ENCODE measurements at places on chromosomes 13 and 19.

- no peak for DNase-seq
Measured at GRCh38 chr13:95023405-95023804, 277.8 kb downstream of the ABCC4 start.

- DNase-seq: no peak
Measured at GRCh38 chr13:44234566-44234965, 139.1 kb upstream of the SERP2 start.

GRCh38 chr13:37385956-37386670, 212.5 kb downstream of the POSTN start:
- DNase-seq: no peak

GRCh38 chr19:47716270-47716937, 3.2 kb downstream of the EHD2 start:
- no peak for DNase-seq

DNA sequence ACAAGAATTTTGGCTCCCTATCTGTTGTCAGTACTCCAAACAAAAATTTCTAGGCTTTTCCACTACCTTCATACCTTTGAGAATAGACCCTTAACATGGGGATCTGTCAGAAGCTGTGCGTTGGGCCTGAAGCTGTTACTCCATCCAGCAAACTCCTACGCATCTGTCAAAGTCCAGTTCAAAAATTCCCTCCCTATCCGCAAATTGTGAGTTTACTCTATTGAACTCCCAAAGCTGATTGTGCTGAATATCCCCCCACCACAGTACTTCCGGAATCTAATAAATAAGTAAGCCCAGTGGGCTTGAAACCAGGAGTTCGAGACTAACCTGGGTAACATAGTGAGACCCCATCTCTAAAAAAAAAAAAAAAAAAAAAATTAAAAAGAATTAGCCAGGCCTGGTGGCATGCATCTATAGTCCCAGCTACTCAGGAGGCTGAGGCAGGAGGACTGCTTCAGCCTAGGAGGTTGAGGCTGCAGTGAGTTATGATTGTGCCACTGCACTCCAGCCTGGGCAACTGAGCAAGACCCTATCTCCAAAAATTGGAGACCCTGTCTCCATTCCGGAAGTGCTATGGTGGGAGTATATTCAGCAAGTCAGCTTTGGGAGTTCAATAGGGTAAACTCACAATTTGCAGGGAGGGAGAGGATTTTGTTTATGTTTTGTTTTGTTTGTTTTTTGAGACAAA, 930 bp upstream of the FBN3 start:
- no peak for DNase-seq

DNA sequence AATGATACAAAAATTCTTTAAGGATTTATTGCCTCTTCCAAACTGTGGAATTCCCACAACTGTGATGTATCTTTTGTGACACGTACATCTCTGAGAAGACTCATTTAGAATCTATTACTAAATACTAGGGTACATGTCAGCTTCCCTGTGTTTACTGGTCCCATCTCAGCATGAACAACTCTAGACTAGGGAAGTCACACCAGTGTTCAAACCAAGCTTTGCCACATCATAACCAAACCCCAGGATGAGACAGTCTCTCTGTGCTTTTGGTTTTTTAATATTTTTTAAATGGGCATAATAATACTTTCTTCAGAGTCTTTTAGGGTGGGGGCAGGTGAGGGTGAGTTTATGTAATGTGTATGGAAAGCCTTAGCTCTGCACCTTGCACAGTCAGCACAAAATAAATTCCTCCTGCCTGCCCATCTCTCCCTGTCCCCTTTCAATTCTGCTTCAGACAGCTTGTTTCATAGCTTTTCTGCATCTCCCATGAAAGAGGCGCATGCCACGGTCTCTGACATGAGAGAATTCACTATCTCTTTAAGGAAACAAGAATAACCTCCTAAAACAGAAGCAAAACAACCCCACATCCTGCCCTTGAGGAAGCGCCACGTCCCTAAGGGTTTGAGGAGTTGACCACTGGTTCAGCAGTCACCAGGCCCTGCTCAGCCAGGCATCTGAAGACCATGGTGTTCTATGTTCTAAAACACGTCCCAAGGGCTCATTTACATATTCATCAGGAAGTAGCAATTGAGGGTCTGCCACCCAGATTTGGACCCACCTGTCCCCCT, 174.5 kb downstream of the USP12 start:
- DNase-seq: no peak

GRCh38 chr19:14686411-14686810, 3.4 kb upstream of the ZNF333 start:
- peak; percentile 27 for DNase-seq

DNA sequence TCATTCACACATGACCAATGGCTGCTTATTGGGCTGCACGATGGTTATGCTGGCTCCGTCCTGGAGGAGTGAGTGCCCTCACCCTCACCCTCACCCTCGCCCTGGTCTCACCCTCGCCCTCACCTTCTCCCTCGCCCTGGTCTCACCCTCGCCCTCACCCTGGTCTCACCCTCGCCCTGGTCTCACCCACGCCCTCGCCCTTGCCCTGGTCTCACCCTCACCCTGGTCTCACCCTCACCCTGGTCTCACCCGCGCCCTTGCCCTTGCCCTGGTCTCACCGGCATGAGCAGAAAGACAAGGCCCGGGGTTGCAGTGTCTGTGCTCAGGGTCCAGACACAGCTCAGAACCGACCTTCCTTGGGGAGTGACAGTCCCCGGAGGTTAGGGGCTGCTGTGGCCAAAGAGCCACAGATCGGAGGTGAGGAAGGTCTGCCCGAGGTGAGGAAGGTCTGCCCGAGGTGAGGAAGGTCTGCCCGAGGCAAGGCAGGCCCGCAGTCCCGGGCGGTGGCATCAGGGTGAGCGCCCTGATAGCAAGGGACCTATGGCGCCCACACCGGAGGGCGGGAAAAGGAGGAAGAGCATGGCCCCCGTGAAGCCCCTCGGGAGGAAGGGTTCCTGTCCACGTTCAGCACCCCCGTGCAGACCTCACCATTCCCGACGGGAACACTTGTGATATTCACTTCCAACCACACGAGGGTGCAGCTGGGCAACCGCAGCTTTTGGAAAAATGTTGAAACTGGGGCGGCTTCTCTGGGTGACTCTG, 65.6 kb downstream of the MCF2L start:
- DNase-seq: no peak

GRCh38 chr13:23777575-23777870, 111.7 kb downstream of the MIPEP start:
- no peak for DNase-seq

DNA sequence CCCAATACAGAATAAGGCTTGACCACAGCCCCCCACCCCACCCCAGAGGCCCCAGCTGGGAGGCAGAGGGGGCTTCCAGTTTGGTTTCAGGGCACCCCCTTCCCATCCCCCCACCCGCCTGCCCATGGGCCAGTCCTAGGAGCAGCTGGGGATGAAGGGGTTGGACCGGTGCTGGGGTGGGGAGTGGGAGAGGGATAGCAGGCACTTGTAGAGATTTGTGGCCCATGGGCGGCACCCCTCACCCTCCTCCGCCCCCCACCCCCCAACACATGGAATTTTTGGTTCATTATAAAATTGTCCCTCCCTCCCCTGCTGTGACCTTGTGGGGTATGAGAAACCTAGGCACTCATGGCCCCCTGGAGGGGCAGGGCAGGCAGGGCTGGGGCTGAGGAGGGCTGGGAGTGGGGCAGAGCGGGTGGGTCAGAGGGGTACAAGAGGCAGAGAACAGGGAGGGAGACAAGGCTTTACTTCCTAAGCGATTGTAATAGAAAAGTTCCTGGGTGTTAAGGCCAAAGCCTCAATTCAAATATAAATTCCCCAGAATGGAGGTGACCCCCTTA, 5.3 kb upstream of the GSK3A start:
- no peak for DNase-seq

- no peak for DNase-seq
Measured at GRCh38 chr19:309206-309565, 18.0 kb upstream of the PLPP2 start.

GRCh38 chr13:87259479-87260083, 411.6 kb upstream of the SLITRK5 start:
- DNase-seq: no peak

- DNase-seq: no peak
Measured at GRCh38 chr19:41321600-41322270, 11.8 kb downstream of the CCDC97 start.

DNA sequence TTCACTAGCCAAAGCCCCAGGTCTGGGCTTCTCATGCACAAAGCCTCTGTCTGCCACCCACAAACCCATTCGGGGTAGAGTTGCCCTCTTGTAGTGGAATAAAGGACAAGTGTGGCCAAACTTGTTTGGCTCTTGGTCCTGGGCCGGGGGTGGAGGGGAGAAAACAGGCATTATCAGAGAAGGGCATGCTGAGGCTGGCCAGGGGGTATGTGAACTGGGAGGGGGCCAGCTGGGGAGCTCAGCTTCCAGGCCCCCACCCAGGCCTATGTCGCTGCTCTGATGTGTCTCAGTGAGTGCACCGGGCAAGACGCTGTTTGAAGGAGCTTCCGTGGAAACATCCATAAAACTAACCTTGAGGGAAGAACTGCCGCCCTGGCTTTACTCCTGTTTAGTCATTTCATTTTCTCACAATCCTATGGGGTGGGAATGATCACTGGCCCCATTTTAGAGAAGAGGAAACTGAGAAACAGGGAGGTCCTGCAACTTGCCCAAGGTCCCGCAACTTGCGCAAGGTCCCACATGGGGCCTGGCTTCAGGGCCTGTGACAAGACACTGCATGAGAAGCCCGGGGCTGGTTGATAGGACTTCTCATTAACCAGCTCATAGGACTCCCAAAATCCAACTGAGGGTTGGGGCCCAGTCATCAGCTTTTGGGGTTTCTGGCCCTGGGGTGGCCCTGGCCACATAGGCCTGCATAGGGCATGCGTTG, 30.8 kb downstream of the CCNE1 start:
- DNase-seq: no peak

GRCh38 chr13:114062754-114063153, 69.7 kb downstream of the RASA3 start:
- DNase-seq: no peak

GRCh38 chr19:21117041-21117907, 24.6 kb upstream of the ZNF431 start:
- DNase-seq: no peak

DNA sequence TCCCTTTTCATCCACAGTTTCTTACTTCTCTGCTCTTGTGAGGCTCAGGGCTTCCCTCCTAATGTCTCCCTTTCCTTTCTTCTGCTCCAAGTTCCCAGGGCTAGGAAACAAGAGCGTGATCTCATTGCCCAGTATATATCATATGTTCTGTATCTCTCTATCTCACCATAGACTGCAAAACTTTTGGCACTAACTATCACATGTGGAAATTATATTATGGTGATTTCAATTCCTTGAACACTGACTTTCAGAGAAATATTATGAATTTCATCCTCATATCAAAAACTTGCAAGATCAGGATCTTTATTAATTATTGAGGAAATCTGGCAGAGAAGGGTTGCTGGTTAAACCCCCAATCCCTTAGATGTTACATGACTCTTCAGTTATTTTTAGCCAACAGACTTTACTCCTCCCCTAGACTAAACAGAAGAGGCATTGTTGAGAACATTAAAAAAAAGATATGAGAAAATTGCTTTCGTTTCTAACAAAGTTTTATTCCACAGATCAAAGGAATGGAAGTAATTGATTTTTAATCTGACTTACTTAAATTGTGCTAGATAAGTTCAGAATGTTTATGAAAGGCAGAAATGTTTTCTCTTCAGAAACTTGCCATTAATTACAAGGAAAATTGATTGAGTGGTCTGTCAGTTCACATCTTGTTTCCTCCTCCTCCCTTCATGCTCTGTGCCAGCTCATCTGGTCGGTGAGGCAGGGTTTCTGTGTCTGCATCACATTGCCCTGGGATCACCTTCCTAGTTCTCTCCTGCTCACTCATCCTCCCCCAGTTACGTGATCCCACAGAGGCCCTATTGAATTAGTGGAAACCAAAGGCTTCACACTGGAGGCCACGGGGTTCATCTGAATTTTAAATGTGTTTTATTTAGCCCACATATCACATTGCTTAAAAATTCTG, 378.5 kb downstream of the LMO7 start:
- DNase-seq: no peak

DNA sequence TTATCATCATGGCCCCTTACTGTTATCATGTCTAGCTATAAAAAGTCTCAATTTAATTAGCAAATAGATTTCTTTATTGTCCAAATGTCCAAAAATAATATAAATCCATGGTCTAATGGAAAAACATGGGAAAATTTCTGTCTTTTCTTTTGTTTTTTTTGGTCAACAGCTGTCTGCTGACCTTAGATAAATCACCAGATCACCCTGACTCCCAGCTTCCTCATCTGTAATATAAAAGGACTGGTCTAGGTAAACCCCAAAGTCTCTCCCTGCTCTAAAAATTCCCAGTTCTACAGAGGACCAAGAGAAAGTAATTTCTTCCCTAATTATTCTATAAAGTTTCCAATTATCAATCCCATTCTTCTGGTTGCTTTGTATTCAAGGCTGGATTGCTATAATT, 30.7 kb upstream of the RCBTB2 start:
- DNase-seq: no peak

- no peak for DNase-seq
Measured at GRCh38 chr19:3855320-3855719, 13.5 kb downstream of the ZFR2 start.

- peak; percentile 25 for DNase-seq
Measured at GRCh38 chr13:46124531-46124966, 19.7 kb upstream of the CPB2 start.

DNA sequence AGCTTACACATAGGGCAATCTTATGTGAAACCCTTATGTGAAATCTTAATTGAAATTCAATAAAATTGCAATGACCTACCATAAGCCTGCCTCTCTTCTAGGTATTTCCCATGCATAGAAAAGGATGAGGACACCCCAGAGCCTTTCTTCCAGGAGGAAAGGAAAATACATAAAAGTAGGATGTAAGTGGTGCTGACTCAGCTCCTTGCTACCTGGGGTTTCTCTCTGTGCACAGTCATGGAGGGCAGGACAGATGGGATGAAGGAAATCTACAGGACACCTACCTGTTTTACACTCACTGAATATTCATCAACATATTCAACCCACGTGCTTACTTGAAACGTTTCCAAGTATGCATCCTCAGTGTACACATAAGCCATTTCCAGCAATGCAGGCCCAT, 1299.2 kb upstream of the SLC10A2 start:
- DNase-seq: no peak

DNA sequence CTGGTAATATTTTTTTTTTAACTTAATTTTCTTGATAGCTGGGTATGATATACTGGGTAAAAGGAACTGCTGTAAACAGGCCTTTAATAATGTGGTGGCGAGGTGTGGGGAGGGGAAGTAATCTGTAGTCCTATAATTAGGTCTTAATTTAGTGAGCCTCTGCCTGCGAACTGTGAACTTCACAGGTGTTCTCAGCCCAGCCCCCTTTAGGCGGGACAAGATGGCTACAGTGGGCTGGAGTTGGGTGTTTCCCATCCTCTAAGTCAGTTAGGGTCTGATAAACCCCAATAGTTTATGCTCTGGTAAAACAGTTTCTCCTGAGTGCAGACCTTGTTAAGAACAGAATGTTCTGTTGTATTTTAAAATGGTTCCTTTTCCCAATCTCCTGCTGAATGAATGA, 97.6 kb upstream of the SERP2 start:
- no peak for DNase-seq

GRCh38 chr13:27194895-27195764, 23.5 kb upstream of the USP12 start:
- no peak for DNase-seq
